NCI-H2081 (cell line): ENCODE measurements at places on chromosomes 12 and 14.
A peak's percentile ranks its signal among the peaks of the same experiment; 100 is the strongest.

- DNase-seq, result no peak
These were observed 17.1 kb downstream of the MRPL42 start for GRCh38 chr12:93484315-93484981.

DNA sequence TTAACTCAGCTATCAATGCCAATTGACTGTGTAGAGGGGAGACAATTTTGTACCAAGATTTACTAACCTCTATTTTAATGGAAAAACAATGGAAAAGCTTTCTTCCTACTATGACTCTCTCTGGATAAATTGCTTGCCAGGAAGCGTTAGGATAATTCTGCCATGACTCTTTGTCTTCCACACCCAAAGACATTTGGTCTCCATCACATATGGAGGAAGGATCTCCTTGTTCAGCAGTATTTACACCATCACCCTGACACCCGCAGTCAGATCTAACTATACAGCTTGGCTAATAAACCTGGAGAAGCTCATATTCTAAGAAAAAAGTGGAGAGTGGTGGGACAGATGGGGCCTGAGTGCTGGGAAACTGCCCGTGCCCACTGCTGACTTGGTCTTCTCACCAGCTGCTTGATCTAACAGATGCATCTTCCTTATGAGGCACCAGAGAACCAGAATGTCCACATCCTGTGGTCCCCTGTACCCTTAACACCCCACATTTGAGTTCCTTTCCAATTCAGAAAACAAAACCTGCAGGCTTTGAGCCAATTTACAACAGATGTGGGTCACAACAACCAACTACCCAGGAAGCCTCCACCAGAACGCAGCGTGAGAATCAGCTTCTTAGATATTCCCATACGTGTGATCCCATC lies 154.0 kb downstream of the DAD1 start:
- DNase-seq, result no peak

GRCh38 chr12:67522222-67522621 lies 126.3 kb upstream of the DYRK2 start:
- no peak for DNase-seq

DNA sequence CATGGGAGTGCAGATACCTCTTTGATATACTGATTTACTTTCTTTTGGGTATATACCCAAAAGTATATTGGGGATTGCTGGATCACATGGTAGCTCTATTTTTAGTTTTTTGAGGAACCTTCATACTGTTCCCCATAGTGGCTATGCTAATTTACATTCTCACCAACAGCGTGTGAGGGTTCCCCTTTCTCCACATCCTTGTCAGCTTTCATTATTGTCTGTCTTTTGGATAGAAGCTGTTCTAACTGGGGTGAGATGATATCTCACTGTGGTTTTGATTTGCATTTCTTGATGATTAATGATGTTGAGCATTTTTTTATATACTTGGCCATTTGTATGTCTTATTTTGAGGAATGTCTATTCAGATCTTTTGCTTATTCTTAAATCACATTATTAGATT lies 44.1 kb upstream of the JDP2 start:
- no peak for DNase-seq

GRCh38 chr12:68959891-68960464 lies 27.0 kb upstream of the CPM start:
- DNase-seq, result no peak

DNA sequence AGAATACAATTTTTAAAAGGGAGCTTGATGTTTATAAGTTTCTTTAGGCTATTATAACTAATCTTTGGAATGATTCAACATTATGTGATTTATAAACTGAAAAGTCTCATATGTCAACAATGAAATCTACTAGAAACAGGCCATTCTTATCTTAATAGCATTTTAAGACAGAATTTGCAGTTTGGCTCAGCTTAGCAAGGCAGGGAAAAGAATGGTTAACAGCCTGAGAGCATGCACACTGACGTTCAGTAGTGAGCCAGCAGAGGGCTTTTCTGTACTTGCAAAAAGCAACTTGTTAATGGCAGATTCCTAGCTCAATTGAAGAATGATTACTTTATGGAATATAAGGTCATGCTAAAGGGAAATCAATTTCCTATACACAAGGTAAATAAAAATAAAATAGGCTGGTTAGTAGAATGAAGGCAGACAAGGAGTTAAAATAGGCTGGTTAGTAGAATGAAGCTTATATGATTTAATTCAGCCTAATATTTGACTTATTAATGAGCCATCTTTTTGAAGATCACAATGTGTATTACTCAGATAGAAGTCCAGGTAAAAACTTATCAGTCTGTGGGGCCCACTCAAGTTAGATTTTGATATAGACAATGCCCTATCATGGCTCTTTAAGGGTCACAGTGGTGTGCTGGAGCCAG lies 95.9 kb downstream of the OTOGL start:
- peak; percentile 38 for DNase-seq

- DNase-seq, result no peak
These were observed 26.5 kb upstream of the ACTN1 start for GRCh38 chr14:69005432-69006148.

DNA sequence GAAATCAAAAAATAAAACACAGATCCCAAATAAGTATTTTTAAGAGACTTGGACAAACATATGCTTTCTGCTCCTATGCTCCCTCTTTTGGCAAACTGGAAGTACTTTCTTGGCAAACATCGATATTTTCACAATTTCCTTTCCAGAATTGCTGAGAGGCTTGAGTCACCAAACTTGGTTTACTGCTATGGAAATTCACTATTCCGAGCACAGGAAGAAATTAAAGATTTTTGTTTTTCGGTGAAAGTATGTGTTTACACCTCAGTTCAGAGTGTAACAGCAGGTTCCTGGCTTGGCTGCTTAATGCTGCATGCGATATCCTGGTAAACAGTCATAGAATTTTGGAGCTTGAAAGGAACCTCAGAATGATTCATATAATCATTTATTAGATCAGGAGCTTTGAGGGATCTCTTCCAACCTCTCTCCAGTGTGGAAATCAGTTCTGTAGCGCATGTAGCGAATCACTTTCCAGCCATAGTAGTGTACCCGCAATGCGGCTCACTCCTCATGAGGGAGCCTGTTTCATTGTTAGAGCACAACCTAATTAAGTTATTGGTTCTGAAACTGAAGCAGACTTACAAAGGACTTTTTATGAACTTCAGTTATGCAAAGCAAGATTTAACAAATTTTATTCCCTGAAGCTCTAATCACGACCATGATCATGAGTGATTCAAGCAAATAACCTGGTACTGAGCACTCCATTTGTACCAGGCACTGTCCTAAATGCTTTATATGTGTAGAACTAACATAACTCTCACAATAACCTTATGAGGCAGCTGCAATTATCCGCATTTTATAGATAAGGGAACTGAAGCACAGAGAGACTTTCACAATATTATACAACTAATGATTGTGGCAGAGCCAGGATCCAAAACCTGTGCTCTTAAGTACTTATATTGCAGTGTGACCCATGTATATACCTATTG lies 56.4 kb upstream of the ATP2A2 start:
- peak; percentile 41 for DNase-seq

GRCh38 chr12:91974541-91975085 lies 171.0 kb downstream of the BTG1 start:
- DNase-seq, result no peak

- no peak for DNase-seq
These were observed 22.7 kb downstream of the CLEC14A start for GRCh38 chr14:38233218-38233617.

DNA sequence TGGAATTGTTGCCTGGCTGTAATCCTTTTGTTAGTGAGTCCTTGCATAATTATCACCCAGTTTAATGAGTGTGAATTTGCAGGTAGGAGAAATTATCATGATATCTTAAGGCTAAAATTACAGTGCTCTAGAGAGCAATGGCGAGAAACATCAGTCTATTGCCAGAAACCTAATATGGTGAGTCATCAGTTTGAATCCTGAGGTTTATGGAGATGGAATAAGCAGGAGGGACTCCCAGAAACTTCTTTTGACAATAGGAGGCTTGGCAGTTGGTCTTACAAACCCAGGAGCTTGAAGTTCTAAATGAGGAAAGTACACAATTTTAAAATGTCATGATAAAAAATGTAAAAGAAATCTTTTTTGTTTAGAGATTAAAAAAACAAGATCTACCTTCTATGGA lies 31.5 kb upstream of the CRADD start:
- no peak for DNase-seq

DNA sequence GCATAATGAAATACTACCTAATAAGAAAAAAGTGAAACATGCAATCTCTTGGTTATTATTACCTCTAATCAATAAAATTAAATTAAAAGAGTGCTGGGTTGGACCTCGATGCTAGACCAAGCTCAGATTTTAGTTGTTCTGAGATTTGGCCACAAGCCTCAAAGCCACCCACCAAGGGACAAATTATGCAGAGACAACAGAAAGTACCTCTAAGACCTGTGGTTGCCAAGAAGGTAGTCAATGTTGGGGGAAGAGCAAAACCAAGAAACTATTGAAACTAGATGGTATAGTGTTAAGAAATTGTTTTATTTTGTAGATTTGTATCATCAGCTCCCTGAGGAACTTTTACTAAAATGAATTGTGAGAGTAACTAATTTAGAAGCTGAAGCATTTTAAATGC lies 43.8 kb upstream of the ARID2 start:
- no peak for DNase-seq

DNA sequence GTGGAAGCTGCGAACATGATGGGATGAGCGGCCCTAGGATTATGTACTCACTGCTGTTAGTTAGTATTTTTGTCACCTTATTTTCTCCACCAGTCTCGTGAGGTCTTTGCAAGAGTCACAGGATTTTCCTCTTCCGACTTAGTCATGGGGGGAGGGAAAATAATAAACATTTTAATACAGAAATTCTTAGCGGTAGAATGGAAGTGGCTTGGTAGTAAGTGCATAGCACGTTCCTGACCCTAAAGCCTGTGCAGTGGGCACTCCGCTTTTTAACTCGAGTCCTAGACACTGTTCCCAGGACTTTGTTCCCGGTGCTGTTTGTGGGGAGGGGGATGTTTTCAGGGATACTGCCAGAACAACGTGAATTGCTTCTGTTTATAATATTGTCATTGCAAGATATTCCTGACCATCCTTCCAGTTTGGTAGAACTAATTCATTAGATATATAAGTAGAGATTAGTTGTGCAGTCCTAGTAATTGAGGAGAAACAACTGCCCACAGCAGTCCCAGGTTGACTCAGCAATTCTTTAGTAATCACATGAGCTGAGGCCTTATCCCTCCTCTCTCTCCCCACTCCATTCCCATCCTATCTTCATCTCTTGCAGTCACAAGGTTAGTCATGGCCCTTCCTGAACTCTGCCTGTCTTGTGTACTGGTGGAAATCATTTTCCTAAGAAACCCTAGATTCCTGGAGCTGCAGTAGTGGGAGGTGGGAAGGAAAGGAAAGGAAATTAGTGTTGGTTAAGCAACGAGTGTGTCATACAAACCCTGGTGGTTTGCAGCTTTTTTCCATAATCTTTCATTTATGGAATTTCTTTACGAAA lies 799 bp downstream of the SLC38A6 start:
- DNase-seq, result no peak

DNA sequence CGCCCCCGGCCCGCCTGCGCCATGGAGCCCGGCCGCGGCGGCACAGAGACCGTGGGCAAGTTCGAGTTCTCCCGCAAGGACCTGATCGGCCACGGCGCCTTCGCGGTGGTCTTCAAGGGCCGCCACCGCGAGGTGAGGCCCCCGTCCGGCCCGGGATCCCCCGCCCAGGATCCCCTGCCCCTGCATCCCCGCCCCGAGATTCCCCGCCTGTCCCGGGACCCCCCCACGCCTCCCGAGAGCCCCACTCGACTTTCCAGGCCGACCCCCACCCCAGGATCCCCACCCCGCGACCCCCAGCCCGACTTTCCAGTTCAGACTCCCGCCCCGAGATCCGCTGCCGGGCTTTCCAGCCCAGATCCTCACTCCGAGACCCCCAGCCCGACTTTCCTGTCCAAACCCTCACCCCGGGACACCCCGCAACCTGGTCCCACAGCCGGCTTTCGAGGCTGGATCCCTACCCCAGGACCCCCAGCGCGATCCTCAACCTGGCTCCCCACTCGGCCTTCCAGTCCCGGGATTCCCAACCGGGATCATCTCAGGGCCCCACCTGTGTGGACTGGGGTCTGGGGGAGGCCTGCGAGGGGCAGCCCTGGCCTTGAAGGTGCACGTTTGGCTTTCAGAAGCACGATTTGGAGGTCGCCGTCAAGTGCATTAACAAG lies 688 bp downstream of the ULK1 start:
- DNase-seq, result no peak

- DNase-seq, result no peak
These were observed 184.7 kb downstream of the PRKCH start for GRCh38 chr14:61505815-61506809.

DNA sequence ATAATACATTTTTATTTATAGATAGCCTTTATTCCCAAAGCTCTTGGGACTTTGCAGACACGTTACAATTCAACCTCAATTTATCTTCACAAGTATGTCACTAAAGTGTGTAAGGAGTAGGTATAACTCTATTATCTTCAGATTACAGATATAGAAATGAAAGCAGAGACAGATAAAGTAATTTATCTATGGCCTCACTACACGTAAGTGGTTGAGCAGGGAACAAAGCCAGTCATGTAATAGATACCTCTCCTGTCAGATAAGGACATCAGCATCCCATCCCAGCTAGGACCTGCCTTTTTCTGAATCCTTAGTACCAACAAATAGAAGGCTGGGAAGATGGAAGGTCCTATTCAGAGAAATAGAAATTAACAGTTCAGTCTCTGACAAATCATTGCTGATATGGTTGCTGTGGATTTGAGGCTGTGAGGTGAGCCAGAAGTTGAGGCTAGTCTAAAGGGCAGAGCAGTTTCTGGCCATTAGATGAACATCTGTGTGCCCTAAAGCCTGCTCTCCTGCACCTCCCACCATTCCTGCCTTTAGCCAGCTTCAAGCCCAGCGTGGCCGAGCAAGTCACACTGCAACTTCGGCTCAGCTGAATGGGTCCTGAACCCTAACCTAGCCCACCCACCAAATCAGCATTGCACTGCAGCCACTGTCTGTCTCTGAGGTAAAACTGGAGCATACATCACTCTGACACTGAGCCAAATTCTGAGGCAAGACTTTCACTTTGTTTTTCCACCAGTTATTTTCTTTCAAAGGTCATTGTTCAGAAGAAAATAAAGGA lies 71.1 kb upstream of the PLEKHA5 start:
- DNase-seq, result no peak

DNA sequence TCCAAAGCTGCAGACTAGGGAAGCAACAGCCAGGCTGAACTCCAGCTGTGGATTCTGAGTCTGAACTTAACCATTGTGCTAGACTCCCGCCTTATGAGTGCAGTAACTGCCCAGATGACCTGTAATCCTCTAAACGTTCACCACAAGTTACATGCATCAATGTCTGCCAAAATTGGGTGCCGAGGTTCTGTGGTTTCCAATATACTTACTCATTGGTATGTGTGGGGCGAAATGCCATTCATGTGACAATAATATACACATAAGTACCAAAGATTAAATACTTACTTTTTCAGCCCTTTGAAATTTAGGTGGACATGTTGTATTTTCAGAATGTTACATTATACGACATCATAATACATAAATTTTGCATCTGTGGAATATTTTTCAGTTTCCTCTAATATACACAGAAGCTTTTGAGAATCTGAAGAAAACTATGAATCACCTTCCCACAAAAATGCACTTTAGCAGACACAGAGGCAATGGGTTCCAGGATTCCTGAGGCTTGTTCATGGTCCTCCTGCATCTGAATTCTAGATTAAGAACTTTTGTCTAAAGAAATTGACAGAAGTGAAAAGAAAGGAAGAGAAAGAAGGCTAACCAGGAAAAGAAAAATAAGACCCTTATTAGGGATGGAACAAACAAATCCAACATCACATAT lies 31.7 kb downstream of the GRIP1 start:
- DNase-seq, result no peak
